NCI-H1048 (cell line): ENCODE measurements at places on chromosomes 1 and 21.

GRCh38 chr1:23343221-23344110 is 618 bp downstream of the HNRNPR start:
- no peak for DNase-seq

GRCh38 chr21:16522548-16522947 is 792.8 kb downstream of the USP25 start:
- DNase-seq = no peak

GRCh38 chr1:225896937-225897549 is 8.1 kb upstream of the LEFTY1 start:
- DNase-seq = no peak

DNA sequence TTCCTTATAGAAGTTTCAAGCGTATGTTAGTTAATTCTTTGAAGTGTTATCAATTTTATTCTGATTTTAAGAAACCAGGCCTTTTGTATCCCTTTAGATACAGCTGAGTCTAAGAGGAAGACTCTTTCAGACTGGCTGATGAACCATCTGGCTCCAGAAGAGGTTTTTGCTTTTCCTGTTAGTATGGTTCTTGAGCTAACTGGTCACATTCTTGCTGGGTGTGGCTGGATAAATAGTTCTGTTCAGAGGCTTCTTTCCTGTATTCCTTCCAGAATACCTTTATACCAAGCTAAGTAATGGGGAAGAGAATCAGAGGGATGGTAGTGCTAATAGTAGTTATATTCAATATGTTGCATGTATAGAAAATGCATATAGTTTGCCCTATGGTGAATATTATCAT is 12.4 kb downstream of the HS2ST1 start:
- DNase-seq = no peak

DNA sequence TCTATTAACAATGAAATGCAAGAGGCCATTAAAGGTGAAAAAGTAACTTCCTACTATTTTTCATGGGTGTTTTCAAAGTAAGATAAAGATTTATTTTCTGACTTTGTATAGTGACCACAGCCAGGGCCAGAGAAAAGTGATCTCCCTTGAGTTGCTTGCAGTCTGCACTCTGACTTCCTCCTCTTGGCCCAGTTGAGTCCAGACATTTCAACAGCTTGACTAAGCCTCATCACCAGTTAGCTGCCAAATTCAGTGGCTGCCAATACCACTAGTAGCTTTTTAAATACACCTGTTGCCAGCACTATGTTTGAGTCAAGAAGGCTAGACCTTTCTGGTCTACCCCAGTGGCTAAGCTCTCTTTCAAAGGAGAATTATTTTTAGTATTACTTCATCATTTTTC is 3.7 kb upstream of the NEK7 start:
- DNase-seq = no peak

DNA sequence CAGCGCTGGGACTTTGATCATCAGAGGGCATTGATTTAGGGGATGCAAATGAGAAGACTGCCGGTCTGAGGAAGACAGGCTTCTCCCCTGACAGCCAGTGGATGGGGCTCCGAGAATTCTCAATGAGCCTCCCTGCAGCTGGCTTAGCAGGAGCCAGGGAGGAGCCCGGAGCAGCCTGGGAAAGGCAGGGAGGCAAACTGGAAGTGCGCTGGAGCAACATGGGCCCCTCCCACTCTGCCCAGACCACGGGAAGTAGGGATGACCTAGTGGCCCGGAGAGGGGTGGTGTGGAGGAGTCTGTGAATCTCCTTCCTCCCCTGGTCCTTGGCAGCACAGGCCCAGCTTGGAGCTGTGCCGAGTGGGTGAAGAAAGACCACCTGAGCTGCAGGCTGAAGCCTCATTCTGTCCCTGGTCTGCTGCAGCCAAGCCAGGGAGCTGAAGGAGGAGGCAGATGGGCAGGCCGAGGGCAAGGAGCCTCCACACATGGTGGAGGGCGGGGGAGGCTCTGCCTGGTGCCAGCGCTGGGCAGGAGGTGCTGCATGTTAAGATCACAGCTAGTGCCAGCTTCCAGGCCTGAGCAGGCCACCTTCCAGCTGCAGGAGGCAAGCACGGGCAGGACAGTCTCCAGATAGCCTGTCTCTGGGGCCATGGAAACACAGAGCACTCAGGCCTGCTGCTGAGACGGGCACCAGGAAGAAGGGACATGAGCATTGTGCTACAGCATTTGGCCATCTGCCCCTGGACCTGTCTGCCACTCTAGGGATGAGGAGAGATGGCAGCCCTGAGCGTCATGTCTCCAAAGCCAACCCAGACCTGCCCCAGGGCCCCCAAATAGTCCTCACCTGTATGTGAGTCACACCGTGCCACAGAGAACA is 12.2 kb upstream of the CLSTN1 start:
- DNase-seq = no peak

DNA sequence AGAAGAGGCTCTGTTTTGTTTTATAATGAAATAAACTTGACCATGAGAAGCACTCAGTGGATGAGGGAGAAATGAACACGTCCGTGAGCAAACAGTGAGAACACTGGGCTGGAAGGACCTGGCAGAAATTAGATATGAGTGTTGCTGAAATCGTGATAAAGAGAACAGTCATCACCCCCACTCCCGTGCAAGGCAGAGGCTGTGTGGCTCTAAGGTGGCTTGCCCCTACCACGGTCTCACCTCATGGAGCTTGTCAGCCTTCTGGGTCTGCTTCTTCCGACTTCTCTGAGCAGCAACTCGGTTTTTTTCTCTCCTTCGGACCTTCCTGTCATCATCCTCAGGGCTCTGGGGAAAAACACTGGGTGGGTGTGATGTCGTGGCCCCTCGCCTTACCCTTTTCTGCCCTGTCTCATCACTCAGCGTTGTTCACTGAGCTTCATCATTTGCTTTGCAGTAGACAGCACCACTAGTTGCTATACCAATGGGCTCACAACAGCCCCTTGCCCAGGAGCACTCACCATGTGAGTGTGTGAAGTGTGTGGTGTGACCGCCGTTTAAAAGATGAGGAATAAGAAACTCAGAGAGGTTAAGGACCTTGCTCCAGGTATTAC is 2.8 kb downstream of the BATF3 start:
- DNase-seq = no peak

DNA sequence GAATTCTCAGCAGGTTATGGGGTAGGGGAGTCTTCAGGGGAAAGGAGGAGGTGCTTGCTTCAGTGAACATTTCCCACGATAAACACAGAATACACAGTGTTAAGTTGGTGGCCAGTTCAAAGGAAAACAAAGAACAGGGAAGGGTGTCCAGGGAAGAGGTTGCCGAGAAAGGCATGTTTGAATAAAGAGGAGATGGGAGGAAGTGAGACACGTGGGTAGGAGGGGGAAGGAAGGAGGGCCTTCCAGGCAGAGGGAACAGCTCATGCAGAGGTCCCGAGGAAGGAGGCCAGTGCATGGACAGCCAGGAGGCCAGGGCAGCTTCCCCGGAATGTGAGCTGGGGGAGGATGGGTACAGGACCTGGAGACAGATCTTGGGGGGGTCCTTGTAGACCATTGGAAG is 130.3 kb upstream of the TMEM51 start:
- DNase-seq = no peak

GRCh38 chr21:42258885-42259407 is 40.0 kb downstream of the ABCG1 start:
- no peak for DNase-seq

GRCh38 chr1:54883349-54884102 is 3.5 kb downstream of the DHCR24 start:
- no peak for DNase-seq

- no peak for DNase-seq
Observed at GRCh38 chr1:46508757-46509156, 19.1 kb downstream of the DMBX1 start.

DNA sequence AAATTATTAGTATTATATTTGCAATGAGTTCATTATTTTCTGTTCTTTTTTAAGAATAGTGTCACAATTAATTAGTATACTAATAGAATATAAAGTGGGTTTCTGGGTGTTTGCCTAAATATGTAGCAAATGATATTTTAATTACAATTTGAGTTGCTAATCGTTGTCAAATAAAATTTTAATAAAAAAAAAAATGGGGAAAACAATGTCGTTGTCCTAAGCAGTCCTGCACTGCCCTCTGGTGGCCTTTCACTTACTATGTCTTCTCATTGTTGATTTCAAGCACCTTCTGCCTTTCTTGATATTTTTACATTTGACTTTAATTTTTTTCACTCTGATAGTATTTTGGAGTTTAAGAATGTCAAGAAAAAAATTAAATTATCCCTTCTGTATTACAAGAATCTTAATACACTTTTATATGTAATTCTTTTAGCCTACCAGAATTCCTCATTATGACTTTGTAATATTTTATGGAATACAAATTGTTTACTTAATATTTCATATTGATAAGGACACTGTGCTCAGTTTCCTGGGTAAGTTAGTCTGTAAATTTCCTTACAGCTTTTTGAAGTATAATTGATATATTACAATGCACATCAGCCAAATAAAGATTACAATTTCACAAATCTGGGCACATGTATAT is 104.5 kb upstream of the FMN2 start:
- DNase-seq = no peak

DNA sequence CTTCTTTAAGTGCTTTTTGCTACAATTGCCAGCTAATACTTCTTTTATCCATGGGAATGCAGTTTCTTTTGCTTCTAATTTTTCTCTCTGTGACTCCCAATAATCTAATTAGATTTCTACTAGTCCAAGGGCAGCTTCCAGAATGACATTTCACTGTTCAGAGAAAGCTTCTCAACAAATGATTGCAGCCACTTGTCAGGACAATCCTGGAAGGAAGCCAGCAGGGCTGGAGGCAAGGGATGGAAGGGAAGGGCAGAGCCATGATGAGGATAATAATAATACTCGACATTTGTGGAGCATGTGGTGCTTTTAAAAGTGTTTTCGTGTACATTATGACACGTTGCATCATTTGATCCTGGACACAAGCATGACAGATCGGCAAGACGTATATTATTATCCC is 19.4 kb downstream of the F11R start:
- DNase-seq = no peak

- no peak for DNase-seq
Observed at GRCh38 chr1:113674591-113674990, 84.7 kb downstream of the PHTF1 start.

GRCh38 chr1:43716559-43717281 is 9.4 kb downstream of the ST3GAL3 start:
- DNase-seq = no peak

GRCh38 chr1:147515045-147515869 is 26.0 kb upstream of the BCL9 start:
- DNase-seq = no peak

DNA sequence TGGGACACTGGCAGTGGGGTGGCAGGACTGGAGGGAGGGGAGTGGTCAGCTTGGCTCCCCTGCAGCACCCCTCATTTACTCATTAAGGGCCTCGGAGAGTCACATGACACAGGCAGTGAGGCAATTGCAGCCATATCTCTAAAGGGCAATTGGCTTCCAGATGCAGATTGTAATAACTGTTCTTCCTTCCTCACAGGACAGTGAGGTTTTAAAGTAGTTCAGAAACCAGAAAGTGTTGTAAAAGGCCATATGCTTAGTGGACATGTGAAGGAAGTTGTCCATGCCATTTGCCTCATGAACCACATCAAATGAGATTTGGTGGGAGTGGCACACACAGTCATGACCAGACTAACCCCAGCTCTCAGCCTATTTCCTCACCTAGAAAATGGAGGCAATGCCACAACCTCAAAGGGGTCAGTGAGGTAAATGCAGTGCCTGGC is 11.1 kb downstream of the MTX1 start:
- DNase-seq = no peak

DNA sequence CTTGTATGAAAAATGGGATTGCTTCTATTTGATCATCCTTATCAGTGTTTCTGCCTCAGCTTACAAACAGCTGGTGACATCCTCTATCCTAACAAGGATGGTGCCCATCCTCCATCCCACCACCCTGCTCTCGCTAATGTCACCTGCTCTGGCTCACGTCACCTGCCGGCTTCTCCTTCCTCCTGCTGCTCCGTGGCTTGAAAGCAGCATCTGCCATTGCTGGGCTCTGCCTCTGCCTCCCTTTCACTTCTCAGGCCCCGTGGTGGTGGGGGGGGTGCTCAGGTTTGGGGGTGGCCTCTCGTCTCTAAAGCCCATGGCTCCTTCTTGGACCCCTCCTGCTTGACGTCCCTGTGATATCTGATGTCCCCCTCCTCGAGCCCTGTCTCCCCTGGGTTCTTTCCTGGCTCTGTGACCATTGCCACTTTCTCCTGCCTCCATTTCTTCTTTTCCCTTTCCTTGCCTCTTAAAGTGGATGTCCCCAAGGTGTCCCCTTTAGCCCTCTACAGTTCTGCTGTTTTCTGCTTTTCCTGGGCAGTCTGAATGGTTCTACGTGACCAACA is 135.5 kb upstream of the ERRFI1 start:
- DNase-seq = no peak

- DNase-seq = no peak
Observed at GRCh38 chr1:180542113-180542837, 16.5 kb upstream of the OVAAL start.

DNA sequence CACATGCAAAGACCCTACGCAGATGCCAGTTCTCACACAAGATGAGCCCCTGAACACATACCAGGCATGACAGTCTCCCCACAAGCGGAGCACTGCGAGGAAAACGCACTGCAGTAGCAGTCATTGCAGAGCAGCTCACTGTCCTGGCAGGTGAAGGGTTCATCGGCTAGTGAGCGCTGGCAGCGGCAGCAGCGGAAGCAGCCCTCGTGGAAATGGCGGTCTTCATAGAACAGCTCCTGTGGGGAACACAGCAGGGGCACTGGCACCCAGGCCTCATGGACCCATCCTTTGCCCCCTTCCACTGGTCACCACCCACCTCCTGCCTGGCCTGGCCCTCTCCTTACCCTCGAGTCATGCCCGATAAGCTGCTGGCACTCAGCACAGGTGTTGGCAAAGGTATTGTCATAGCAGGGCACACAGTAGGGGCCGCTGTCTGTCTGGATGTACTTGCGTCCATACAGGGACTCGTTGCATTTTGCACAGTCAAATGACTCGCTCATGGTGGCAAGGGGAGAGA is 6.3 kb downstream of the FHL3 start:
- no peak for DNase-seq

DNA sequence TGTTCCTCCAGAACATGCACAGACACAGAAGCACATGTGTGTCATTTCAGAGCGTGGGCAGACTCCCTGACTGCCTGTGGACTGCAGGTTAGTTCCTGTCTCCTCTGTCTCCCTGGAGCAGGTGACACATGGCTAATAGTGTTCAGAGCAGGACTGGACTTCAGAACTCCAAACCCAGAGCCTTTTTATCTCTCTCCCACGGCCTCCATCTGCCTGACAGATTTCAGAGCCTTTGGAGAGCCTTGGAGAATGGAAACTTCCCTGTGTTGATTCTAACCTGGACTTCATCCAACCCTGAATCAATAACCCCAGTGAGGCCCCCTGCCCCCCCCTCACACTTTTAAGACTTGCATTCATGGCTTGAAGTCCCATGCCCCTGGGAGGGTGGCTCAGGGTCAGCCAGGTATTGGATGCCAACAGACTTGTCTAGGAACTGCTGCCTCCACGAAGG is 44.4 kb downstream of the C1orf198 start:
- no peak for DNase-seq

GRCh38 chr21:33949516-33950430 is 34.2 kb upstream of the ATP5PO start:
- DNase-seq = no peak
